Left kidney (tissue), 8 donors: ENCODE measurements at places on chromosomes 13 and 19.
A peak's percentile ranks its signal among the peaks of the same experiment; 100 is the strongest.

DNA sequence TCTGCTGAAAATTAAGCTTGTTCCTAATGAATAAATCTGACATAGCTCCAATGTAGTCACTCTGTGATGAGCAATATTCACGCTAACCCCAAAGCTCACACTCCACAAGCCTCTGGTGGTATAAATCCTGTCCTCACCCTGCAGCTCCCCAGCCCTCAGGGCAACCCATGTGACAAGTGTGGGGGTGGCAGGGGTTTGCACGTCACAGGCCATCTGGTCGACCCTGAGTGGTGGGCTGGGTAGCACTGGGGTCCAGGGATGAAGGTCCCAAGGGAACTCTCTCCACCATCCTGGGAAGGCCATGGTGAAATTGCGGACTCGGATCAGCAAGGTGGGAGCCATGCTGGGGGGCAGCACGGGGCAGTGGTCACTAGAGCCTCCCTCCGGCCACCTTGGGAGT lies 100.0 kb upstream of the SOX1 start:
- DNase-seq: no peak

GRCh38 chr13:59034198-59034597 lies 1129.5 kb downstream of the DIAPH3 start:
- no peak for DNase-seq

GRCh38 chr19:19111967-19112580 lies 26.2 kb downstream of the TMEM161A start:
- DNase-seq: no peak

DNA sequence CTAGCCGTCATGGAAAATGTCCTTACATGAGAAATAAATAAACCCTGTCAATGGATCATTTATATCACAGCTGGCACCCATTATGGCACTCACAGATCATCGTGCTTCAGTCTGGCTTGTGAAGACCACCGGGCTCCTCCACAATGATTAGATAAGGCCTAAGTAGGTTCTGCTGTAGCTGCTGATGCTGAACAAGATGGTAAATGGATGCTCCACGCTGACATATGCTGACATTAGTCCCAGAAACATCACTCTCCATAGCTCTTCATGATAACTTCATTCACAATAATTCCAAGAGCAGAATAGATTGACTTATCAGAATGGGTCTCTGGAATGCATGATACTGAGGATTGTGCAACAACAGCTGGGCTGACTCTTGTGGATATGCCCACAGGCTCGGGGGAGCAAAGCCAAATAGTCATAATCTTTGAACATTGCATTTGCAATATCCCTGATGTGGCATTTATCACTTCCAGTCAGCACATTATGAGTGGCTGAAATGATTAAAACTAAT lies 63.8 kb upstream of the RXFP2 start:
- no peak for DNase-seq

DNA sequence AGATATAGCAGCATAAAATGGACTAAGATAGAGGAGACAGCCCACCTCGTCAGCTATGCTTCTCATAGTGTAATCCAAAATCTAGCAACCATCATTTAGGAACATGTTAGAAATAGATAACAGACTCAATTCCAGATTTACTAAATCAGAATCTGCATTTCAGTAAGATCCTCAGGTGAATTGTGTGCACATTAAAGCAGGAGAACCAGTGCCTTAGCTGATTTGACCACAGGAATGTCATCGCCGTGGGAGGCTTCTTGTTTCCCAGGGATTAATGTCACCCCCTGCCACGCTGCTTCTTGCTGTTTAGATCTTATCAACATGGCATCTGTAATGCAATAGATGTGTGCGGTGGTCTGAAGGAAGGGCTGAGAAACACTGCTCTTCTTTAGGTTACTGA lies 84.0 kb downstream of the GPC5 start:
- no peak for DNase-seq

DNA sequence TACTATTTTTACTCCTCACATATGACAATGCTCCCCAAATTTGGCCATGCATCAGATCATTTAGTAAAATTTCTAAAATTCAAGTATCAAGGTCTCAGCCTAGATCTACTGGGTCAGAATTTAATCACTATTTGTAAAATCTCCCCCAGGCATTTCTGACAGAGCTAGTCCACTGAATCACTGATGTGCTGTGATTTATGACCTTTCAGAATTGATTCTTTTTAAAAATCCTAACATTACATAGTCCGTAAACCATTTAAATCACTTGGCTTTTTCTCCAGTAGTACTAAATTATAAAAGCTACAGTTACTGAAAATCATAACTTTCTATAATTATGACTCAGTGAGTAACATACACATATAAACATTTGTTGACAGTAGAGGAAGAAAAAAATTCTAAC lies 92.8 kb upstream of the RAP2A start:
- no peak for DNase-seq

GRCh38 chr13:69912630-69913029 lies 195.0 kb upstream of the ATXN8OS start:
- no peak for DNase-seq

GRCh38 chr19:21269813-21270212 lies 59.4 kb downstream of the ZNF708 start:
- no peak for DNase-seq

GRCh38 chr19:18230941-18231734 lies 4.9 kb upstream of the PDE4C start:
- DNase-seq: no peak

GRCh38 chr19:40724855-40725254 lies 7.9 kb downstream of the ITPKC start:
- no peak for DNase-seq

- no peak for DNase-seq
These were observed 126.2 kb downstream of the LMO7 start for GRCh38 chr13:75762076-75762937.

DNA sequence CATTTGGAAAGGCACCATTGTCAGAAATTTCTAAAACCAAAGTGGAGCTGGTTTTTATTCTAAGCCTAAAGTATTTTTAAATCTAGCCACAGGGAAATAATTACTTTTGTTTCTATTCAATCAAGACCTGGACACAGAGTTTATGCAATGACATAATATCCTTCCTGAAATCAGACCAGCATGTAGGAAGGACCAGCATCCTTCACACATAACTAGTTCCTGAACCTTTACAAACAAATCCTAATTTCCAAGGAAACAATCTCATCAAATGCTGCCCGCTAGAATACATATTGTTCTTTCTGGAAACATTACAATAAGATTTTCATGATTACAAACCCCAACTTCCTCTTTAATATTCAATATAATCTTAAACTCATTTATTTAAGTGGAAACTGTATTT lies 1.5 kb downstream of the STARD13 start:
- no peak for DNase-seq

GRCh38 chr13:71634602-71635443 lies 232.2 kb downstream of the DACH1 start:
- DNase-seq: no peak

GRCh38 chr13:51330791-51331190 lies 8.7 kb upstream of the SERPINE3 start:
- DNase-seq: no peak

- DNase-seq: no peak
These were observed 22.8 kb upstream of the LRP3 start for GRCh38 chr19:33171222-33171795.

DNA sequence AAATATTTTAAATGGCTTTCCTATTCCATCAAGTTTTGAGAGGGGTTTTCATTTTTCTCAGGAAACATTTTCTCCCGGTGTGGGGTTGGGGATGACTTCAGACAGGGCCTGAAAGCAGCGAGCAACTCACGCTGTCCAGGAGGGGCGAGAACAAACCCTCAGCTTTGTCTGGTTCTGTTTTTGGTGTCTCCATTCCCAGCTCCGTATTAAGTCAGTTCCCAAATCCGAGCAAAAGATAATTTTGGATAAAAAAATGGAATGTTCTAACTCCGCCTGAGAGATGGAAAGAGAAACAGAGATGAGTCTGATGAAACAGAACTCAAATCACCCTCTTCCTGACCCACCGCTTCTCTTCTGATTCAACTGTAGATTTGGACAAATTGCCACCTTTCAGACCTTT lies 38.4 kb downstream of the RFX2 start:
- DNase-seq: no peak

DNA sequence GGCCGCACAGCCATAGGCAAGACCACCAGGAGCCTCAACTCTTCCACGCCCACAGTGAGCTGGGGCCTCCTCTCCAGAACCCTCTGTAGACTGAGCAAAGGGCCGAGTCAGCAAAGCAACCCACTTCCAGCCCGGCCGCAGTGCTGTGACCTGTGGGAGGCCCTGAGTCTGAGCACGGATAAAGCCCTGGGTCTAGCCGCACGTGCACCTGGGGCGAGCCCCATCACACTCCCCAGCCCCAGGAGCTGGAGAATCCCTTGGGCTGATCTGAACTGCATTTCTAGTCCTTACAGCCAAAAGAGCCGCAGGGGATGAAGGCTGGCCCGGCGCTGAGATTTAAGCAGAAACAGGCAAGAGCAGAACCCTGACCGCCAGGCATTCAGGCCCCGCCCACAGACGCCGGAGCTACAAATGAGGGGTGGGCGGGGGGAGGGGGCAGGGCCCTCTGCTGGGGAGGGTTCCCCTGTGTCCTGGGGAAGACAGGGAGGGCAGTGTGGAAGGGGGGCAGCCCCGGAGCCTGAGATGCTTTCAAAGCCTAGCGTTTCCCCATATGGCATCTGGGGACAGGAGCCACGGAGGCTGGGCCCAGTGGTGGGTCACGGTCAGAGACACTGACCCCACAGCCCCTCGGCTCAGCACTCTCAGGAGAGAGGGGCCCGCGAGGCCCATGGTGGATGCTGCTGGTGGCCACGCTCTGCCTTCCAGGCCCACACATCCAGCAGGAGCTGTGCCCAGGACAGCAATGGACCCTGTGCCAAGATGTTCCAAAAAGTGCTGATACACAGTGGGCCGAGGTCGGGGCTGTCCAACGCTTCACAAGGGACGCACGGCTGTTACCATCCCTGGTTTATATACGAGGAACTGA lies 4.9 kb downstream of the TMEM259 start:
- no peak for DNase-seq

- no peak for DNase-seq
These were observed 5.1 kb upstream of the COMP start for GRCh38 chr19:18796239-18796638.

DNA sequence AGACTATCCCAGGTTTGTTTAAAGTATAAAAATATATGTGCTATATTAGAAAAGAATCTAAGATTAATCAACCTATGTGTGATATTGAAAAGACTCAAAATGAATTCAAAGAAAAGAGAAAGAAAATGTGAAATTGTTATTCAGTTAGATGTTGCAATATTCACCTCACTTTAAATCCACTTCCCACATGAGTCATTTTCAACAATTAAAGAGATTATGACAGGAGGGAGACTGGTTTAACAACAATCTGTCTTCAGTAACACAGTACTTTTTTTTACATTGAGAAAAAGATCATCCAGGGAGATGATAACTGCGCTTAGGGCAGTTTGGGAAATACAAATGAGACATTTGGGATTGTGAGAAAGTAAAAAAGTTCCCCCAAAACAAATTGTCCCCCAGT lies 1246.2 kb downstream of the SLITRK1 start:
- DNase-seq: no peak

GRCh38 chr13:39602614-39603366 lies at the start of gene LHFPL6:
Gene LHFPL6, minus strand, starts transcription at chr13:39603193.
- peak; percentile 68 for DNase-seq

GRCh38 chr13:60990032-60990733 lies 425.5 kb downstream of the PCDH20 start:
- DNase-seq: no peak

DNA sequence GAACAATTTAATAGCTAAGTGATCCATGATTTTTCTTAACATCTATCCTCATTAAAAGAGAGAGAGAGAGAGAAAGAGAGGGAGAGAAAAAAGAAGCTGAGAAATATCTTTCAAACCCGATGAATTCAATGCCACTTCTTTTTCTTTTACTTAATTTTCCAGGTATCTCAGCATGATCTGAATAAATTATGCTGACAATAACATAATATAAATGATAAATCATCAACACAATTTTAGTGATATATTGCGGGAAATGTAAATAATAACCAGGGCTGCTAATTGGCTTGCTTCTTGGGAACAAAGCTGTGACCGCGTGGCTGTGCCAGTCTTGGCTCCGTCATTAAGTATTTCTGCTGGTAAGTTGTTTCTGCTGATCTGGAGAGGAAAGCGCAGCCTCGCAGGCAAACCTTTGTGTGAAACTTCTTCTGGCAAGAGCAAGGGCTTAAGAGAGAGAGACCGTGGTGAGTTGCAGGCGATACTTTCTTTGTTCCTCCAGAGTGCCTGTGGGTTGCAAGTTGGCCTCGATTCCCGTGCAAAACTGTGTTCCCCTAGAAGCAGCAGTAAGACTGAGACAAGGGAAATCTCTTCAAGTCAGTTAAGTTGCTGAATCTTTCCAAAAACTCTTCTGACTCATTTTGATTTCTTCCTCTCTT lies 489.1 kb upstream of the TSHZ3 start:
- DNase-seq: no peak

DNA sequence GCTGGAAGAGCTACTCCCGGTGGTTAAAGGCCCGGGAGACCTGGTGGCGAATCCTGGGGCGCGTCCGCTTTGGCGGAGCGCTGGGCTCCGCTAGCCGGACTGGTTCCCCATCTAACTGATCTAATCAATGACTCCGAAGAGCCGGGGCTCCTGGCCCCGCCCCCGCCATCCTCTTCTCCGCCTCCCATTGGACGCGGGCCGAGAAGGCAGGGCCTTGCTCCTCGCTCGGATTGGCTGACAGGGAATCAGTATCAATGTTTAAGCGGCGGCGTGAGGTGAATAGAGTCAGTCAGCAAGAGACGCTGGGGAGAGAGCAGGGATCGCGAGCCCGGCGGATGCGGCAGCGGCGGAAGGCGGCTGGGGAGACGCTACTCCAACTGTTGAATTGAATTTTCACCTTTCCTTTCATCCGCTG lies 1.7 kb upstream of the PCDH17 start:
- DNase-seq: peak; percentile 92

DNA sequence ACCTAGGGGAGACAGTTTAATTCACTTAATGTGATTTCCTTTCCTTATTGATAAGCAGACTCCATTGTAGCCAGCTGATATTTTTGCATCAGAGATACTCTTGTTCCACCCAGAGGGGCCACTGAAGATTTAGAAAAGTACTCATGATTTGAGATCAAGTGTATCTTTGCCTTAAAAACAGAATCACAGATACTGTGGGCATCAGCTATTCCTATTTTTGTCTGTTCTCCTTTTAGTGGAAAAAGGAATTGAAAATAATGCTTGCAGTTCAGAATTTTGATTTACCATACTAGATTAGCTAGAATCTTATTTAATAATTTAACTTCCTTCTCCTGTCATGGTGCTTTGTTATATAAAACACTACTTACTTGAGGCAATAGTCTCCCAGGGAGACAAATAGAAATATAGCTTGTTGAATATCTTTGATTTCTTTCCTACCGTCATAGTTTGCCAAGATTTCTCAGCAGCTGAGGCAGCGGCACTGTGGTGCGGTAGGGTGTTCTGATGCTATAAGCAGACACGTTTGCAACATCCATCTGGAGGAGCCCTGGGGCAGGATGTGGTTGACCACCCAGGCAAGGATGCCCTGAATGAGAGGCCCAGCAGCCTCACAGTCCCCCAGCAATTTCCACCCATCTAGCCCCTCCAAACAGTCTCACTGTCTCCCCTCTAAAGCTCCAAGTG lies 47.0 kb upstream of the RAP2A start:
- no peak for DNase-seq
